Kasumi-1 (cell line): ENCODE measurements at places on chromosomes 2 and 18.

- DNase-seq, result peak; percentile 1
Observed at GRCh38 chr2:238061315-238062202, 758 bp downstream of the SCLY start.

GRCh38 chr2:130830538-130830937 is 6.2 kb upstream of the ARHGEF4 start:
- DNase-seq, result no peak

DNA sequence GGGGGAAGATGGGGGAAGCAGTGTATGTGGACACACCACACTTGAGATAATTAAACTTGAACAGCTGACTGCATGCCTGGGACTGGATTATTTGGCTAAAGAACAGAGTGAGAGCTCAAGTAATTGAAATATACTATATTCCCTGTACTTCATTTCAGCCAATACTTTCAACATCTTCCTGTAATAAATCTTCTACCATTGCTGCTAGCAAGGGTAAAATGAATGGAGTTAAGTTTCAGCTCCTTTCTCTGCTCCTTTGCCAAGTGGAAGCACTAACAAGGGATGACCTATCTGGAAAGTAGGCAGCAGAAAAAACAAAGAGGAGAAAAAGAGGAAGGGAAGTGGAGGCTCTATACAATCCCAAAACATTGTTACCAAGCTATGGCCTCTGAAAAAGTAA is 50.9 kb downstream of the MMADHC start:
- DNase-seq, result no peak

DNA sequence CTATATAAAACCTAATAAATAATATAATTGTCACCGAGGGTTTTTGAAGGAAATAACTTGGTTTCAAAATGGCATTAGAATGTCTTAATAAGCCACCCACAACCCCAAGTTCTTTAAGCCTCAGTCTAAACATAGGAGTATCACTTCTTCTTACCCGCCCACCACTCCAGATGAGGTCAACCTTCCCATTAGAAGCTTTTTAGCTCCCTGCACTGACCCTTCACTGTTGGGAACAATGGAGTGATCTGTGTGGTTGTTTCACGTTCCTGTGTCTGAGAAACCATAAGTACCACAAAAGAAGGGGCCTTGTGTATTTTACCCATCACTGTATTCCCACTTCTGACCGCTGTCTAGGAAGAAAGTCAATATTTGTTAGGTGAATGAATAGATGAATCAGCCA is 326.3 kb upstream of the ZNF521 start:
- no peak for DNase-seq

DNA sequence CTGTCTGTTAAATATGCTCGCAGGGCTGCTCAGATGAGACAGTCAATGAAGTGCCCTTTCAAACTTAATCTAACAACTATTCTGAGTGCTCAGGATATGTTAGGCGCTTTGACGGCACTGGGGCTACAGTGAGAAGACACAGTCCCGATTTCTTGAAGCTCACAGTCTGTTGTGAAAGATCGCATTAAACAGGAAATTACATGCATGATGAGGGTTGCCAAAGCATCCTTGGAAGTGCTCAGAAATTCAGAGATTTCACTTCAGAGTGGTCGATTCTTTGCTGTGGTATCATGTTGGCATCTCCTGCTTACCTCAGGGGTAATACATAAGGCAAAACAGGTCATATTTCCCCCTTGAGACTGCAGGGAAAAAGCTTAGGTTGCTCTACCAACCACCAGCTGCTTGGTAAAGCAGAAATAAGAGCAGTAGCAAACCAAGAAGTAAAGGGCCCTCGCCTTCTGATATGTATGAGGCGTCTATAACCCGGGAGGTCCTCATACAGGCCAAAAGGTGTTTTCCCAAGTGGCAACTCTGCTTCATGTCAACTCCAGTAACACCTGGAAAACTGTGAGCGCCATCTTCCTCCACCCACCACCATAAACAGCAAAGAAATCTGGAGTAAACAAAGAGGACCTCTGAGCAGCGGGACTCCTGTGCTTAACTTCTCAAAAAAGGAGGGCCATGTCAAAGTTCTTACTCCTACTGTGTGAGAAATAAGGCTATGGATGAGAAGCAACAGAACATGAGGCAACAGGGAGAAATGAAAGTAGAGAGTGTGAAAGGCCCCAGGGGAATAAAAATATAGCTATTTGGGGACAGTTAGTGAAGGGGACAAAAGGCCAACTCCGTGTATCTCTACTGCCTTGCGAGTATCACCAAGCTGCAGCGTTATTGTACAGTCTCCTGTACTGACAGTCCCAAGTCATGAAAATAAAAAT is 79.3 kb downstream of the CLHC1 start:
- no peak for DNase-seq

DNA sequence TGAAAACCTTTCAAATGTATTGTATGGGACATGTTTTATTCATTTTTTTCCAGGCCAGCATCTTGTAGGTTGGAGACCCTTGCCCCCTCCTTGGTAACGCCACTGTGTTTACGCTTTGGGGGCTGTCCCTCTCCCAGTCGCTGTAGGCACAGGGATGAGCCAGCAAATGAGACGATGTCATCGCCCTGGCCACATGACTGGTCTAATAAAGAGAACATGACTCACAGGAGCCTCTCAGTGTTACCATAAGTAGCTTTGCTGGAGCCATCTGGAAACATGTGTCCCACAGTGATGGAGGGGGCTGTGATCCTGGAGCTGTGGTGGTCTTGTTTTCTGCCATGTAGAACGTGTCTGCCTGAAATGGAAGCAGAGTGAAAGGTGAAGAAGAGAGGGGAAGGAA is 78.9 kb downstream of the CD8B2 start:
- no peak for DNase-seq

DNA sequence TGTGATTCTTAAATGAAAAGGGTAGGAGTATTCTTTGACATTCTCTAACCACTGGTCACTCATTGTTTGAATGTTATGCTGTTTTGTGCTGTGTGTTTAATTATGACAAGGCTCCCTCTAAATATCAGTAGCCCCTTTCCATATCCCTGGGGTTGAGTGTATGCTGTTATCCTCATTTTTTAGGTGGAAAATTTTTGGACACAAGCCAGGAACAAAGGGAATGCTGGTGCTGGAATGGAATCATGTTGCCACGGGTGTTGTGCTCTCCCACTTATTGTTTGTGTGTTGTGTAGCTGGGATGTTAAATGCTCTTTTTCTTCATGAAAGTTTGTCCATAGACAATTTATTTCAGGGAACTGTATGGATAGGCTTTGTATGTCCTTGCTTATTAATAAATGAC is 43.3 kb downstream of the ZNF532 start:
- DNase-seq, result no peak

- peak; percentile 20 for DNase-seq
Observed at GRCh38 chr2:80530442-80531064, 226.0 kb upstream of the LRRTM1 start.

DNA sequence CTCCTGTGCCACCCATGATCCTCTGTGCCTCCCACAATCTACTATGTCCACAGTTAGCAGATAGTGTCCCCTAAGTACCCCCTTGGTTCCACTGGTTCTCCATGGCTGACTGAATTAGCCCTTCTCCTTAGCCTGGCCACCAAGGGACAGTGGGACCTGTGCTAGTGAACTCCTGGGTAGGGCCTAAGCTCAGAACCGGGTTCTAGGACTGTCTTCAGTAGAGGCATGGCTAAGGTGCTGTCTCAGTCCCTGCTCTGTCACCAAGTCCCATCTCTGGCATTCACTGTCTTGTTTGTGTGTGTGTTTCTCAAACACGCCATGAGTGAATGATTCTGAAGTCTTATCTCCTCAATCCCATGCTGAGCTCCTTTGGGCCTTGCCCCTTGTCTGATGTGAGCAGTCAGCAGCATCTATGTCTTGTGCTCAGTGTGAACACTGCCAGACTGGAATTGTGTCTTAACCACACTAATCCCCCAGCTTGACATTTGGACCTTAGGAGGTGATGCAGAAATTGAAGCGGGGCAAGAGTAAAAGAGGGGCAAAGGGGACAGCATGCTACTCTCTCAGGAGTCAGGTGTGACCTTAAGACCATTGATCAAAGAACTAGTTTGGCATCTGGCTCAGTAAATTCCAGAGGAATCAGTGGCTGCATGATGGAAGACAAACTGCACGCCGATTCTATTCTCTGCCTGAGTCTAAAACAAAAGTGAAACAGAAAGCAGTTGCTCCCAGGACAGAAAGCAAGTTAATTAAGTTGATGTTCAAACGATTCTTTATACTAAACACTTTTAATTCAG is 190.5 kb downstream of the ALPK2 start:
- no peak for DNase-seq

DNA sequence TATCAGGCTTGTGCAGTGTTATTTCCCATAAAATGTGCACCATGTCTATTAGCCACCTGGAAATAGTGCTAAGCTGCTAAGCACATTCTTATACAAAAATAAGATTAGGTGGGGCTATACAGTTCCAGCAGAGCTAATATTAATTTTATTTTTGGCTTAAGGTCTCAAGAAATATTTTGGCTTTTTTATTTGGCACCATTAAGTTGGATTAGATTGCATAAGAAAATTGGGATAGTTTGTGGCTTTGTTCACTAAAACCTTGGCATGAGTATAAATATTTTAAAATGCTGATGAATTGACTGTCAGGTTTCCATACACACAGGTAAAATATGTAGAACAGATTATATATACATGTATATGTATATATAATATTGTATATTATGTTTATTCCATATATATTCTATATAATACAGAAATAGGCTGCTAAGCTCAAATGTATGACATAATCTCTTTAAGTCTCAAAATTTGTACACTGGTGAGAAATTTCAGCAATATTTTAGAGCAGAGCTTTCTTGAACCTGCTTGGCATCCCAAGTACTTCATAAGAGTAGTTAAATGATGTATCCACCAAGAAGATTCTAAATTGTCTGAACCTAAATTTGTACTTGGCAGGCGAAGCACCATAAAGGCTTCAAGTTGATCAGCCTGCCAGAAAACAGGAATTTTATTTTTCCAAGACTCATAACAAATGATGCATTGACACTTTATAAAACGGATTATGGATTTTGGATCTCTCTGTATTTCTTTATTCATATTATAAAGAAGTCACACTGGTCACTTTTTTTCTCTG is 32.6 kb downstream of the CCDC102B start:
- DNase-seq, result no peak

DNA sequence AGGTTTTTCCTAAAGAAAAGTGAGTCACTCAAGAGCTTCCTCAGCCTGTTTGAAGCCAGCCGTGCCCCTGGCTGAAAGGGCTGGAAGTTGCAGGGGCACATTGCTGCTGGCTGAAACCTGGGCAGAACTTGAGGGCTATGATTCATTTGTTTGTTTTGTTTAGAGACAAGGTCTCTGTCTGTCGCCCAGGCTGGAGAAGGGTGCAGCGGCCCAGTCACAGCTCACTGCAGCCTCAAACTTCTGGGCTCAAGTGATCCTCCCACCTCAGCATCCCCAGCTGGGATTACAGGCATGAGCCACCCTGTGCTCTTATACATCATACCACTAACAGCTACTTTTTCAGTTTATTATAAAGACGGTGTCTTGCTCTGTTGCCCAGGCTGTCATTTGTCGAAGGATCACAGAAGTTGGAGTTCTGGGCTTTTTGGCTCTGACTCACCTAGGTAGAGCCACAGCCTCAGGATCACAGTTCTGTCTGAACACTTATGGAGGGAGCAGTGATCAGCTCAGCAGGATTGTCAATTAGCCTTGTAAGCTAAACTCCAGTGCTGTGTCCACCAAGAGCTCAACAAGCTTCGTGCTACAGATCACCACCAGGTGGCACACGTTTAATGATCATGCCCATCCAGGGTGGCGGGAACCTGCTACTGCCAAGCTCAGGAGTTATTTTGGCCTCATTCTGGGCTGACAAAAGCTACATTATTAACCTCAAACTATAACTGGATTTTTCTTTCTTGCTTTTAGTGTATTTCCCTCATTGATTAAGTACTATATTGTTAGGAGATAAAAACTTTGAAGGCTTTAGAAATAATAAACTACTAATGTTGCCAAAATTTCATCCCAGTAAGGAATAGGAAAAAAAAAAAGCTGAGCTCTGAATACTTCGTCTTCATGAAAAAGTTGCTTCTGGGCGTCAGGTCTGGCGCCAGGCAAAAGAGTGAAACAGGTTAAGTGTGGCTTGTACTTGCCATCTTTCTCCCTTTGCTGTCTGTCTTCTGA is 57.9 kb downstream of the ARHGEF33 start:
- peak; percentile 79 for DNase-seq

- DNase-seq, result no peak
Observed at GRCh38 chr2:225182126-225182525, 139.9 kb upstream of the DOCK10 start.

GRCh38 chr18:21049306-21049705 is 62.3 kb downstream of the ROCK1 start:
- no peak for DNase-seq

- no peak for DNase-seq
Observed at GRCh38 chr2:26086155-26086637, 52.3 kb downstream of the RAB10 start.

DNA sequence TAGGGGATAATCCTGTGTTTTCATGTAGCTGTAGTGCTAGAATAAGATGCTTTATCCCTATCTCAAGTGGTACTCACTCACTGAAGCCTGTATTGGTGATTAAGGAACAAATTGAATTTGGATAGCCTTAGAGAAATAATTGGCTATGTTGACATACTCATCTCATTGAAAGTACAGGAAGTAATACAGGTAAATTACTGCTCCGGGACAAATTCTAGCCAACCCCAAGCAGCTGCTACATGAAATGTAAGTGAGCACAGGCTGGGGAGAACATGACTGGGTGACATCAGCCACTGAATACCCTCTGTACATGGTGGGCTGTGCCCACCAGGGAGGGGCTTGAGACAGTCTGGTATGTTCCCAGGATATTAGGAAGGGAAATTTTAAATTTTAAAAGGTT is 188.4 kb upstream of the RASGRP3 start:
- DNase-seq, result no peak

DNA sequence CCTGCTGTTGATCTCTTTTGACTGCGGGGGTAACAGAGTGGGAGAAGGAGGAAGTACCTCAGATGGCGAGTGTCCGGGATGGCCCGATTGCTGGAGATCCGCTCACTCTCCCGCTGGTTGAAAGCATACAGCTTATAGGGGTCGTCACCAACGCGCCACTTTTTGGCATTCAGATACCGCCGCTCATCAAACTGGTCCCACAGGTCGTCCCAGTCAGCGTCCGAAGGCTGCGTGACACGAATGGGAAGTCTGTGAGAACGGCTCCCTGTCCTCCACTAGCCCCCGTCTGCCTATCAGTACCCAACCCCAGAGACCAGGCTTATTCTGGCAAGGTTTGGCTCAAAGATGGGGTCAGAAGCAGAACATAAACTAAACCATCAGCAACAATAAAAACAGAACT is 145.5 kb downstream of the GALNT14 start:
- DNase-seq, result no peak

DNA sequence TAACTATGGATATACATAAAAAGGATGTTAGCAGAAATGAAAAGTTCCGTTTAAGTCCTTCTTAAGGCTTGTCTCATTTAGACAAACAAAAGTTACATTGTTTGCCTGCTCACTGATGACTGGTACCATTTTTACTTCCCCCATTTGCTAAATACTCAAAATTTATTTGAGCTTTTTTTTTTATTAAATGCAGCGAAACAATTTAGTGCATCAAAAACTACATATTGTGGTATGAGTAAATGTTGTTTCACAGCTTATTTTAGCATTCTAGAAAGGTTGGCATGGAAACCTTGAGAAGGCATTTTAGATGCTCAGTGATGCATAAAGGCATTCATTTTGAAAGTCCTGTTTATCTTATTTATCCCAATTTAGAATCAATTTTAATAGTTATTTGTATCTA is 100.0 kb downstream of the MAP2 start:
- no peak for DNase-seq
